ENCODE measurements at places on chromosomes 7 and 10. TPM values are rescaled to one million over a fixed set of nuclear protein-coding genes. Genes with fewer than 3 reads are reported as not detected.

DNA sequence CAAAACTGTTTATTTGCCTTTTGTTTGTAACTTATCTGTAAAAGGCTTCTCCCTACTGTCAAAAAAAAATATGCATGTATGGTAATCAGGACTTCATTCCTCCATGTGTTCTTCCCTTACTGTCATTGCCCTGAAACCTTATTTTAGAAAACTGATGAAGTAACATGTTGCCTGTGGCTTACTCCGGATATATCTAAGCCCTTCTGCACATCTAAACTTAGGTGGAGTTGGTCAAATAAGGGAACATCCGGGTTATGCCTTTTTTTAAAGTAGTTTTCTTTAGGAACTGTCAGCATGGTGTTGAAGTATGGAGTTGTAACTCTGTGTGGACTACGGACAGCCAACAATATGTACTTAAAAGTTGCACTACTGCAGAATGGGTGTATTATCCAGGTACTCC lies 6.2 kb downstream of the SAR1A start:
- H3K4me3 ChIP-seq, result no peak overlapping the region
- no peaks in the 10 kb centered on the region for H3K27me3 ChIP-seq
- H3K4me1 ChIP-seq, result peaks cover 57% of the 10 kb centered on the region
- no peak for DNase-seq
- no peak overlapping the region for H3K27ac ChIP-seq

- no peak overlapping the region for H3K27ac ChIP-seq
- no peak for DNase-seq
- no peaks in the 10 kb centered on the region for H3K4me1 ChIP-seq
- no peaks in the 10 kb centered on the region for H3K36me3 ChIP-seq
Measured at GRCh38 chr7:49644396-49645166, 128.9 kb upstream of the VWC2 start.

- H3K4me1 ChIP-seq, result no peaks in the 10 kb centered on the region
- H3K36me3 ChIP-seq, result no peaks in the 10 kb centered on the region
- no peak overlapping the region for H3K4me3 ChIP-seq
- no peak for DNase-seq
- H3K27ac ChIP-seq, result no peak overlapping the region
Measured at GRCh38 chr7:1735262-1735661, 65.2 kb downstream of the ELFN1 start.

DNA sequence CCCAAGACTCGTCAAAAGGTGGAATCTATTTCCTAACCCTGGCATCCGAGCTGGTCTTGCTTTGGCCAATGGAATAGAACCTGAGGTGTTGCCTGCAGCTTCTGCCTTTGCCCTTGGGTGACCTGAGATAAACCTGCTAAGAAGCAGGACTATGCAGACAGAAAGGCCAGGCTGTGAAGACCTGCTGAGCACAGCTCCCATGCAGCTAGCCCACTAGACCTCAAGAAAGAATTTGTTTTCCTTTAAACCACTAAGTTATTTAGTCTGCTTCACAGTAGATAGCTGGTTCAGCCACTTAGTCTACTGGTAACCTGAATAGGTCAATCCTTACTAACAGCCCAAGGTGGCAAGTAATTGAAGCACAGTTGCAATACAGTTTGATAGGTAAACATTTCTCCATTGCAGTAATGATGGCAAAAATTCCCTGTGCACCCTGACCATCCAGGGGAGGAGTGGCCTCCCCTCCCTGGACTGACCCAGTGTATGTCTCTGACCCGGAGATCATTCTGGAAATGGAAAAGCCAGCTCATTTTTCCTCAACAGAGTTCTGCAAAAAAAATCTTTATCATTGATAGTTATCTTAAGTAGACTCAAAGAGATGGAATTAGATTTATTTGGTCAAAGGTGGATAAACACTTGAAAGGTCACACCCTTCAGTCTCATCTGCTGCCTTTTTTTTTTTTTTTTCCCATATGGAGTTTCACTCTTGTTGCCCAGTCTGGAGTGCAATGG lies 20.0 kb downstream of the TNS3 start:
- H3K4me3 ChIP-seq, result no peak overlapping the region
- no peaks in the 10 kb centered on the region for H3K27me3 ChIP-seq

DNA sequence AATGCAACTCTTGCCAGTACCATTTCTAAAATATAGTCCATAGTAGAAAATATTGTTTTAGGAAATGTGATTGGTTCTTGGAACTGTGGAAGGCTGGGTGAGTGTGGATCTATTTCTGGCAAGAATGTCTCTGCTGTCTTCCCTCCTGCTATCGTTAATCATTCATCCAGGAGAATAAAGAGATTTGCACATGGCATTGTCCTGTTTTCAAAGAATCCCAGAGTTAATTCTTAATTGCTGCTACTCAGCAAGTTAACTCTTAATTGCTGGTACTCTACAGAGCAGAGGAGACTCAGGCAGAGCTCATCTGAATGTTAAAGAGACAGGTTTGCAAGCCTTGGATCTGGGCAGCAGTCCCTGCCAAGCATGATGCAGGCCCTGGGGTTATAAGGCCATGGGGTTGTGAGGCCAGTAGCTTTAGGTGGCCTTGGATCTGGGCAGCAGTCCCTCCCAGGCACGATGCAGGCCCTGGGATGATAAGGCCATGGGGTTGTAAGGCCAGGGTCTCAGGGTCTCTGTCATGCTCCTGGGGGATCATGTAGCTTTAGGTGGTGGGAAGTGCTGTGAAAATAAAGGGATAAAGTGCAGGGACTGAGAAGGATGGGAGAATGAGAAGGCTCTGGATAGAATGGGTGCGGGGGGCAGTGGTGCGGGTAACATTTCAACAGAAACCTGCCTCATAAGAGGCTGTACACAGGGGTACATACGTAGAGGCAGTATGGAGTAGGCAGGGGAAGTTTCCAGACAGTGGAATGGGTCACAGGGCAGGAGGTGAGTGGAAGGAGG lies 162.3 kb downstream of the SVIL start:
- peaks cover 77% of the 10 kb centered on the region for H3K4me1 ChIP-seq
- H3K27ac ChIP-seq, result peak overlapping the region; percentile 74
- no peaks in the 10 kb centered on the region for H3K27me3 ChIP-seq
- no peak overlapping the region for H3K4me3 ChIP-seq
- no peak for DNase-seq

DNA sequence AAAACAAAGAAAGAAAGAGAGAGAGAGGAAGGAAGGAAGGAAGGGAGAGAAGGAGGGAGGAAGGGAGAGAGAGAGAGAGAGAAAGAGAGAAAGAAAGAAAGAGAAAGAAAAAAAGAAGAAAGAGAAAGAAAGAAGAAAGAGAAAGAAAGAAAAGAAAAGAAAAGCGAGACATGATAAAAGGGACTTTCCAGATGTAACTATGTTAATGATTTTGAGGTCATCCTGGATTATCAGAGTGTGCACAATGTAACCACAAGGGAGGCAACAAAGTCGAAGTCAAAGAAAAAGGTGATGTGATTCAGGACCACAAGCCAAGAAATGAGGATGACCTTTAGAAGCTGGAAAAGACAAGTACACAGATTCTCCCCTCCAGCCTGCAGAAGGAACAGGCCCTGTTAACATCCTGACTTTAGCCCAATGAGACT lies 48.9 kb upstream of the PAX2 start:
- no peaks in the 10 kb centered on the region for H3K4me1 ChIP-seq
- H3K27me3 ChIP-seq, result no peaks in the 10 kb centered on the region
- no peak overlapping the region for H3K4me3 ChIP-seq
- H3K36me3 ChIP-seq, result no peaks in the 10 kb centered on the region

The CYP2C19 gene
- not detected for total RNA-seq

The NKX2-3 gene
- 35.2 TPM for total RNA-seq

The NANOS1 gene
- 4.7 TPM for total RNA-seq
